ENCODE measurements at places on chromosomes 4 and X.

- DNase-seq: no peak
Measured at GRCh38 chr4:169208516-169208915, 62.2 kb downstream of the SH3RF1 start.

GRCh38 chr4:157270108-157270507, 49.6 kb downstream of the GRIA2 start:
- DNase-seq: no peak

DNA sequence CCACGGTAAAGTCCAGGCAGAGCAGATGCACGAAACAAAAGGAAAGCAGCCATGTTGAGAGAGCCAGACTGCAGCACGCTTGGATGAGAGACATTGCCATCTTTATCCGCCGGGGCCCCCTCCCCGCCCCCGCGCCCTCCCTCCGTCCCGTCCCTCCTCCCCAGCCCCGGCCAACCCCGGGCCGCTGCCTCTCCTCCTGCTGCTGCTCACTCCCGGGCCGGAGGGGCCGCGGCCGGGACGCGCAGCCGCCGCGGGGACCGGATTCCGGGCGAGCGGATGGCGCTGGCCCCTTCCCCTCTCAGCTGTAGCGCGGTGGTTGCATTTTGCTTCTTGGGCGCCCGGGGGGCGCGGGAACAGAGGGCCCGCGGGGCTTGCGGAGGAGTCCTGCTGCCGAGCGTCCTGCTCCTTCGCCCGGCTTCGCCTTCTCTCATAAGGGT, 542 bp downstream of the RNF150 start:
- no peak for DNase-seq

DNA sequence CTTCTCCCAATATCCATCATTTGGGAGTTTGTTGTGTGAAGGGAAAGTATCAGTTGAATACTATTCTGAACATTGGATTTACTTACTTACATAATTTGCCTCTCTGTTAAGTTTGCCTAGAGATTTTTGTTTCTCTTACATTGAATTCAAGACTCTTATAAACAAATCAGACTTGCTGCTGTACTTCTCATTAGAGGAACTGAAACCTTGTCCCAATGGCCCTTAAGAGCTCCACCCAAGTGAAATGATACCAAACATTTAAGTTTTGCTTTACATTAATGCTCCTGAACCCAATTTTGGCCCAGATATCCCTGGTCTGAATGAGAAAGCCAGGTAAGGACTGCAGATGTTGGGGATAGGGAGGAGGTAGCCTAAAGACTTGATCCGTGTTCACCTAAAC, 32.0 kb downstream of the HAND2 start:
- no peak for DNase-seq

- no peak for DNase-seq
Measured at GRCh38 chr4:156945532-156945931, 26.1 kb downstream of the PDGFC start.

GRCh38 chr4:152072906-152073305, 312.1 kb upstream of the GATB start:
- DNase-seq: no peak

DNA sequence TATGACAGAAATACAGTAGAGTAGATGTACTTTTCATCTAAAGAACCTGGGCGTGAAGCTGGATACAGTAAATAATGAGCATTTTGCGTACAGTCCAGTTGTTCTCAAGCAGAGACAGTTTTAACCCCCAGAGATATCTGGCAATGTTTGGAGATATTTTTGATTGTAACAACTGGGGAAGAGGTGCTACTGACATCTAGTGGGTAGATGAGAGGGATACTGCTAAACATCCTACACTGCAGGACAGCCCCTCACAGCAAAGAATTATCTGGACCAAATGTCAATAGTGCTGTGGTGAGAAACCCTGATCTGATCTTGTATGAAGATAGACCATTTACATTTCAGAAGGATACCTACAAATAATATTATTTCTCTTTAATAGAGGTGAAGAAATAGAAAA, 200.2 kb upstream of the FAM47A start:
- DNase-seq: no peak

- no peak for DNase-seq
Measured at GRCh38 chr4:158079661-158080060, 93.2 kb downstream of the GASK1B start.

DNA sequence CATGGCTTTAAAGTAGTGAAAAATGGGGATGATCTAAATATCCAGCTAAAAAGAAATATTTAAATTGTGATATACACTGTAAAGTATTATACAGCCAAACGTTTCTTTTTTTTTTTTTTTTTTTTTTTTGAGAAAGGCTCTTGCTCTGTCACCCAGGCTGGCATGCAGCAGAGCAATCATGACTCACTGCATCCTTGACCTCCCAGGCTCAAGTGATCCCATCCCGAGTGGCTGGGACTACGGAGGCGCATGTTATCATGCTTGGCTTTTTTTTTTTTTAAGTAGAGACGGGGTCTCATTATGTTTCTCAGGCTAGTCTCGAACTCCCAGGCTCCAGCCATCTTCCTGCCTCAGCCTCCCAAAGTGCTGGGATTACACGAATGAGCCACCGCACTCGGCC, 17.1 kb downstream of the SMIM14 start:
- no peak for DNase-seq

GRCh38 chrX:17788956-17789562, 51.8 kb downstream of the SCML1 start:
- no peak for DNase-seq

GRCh38 chr4:7041801-7042502, 1.2 kb upstream of the TADA2B start:
- no peak for DNase-seq

DNA sequence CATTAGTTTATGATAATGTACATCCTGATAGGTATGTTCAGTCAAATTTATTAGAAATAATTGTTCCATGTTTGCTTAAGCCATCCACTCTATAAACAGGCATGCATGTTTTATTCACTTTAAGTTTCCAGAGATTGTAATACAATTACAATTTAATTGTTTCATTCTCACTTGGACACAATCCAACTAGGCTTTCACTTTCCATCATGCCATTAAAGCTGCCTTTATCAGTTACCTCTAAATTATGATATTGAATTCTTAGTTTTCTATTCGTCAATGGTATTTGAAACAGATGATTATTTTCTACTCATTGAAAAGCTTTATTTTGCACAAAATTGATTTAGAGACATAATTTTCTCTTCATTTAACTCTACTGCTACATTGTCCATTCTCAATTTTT, 1196.3 kb downstream of the RAPGEF2 start:
- DNase-seq: no peak

DNA sequence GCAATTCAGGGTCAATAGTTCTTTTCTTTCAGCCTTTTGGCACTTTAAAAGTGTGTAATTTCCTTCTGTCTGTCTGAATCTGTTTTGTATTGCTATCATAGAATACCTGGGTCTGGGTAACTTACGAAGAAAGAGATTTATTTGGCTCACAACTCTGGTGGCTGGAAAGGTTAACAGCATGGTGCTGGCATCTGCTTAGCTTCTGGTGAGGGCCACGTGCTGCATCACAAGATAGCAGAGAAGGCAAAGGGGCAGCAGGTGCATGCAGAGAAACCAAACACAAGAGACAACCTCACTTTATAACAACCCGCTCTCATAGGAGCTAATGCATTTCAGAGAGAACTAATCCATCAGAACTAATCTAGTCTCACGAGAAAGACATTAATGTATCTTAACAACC, 18.8 kb downstream of the RGN start:
- no peak for DNase-seq

- DNase-seq: no peak
Measured at GRCh38 chrX:28969126-28969525, 381.9 kb downstream of the IL1RAPL1 start.

- no peak for DNase-seq
Measured at GRCh38 chrX:41289095-41289494, 44.9 kb upstream of the DDX3X start.

DNA sequence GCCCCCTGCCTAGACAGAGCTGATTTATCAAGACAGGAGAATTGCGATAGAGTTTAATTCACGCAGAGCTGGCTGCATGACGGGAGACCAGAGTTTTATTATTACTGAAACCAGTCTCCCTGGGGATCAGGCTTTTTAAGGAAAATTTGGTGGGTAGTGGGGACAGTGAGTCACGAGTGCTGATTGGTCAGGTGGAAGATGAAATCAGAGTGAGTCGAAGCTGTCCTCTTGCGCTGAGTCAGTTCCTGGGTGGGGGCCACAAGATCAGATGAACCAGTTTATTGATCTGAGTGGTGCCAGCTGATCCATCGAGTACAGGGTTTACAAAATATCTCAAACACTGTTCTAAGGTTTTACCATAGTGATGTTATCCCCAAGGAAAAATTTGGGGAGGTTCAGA, 36.6 kb downstream of the MYOZ2 start:
- no peak for DNase-seq

DNA sequence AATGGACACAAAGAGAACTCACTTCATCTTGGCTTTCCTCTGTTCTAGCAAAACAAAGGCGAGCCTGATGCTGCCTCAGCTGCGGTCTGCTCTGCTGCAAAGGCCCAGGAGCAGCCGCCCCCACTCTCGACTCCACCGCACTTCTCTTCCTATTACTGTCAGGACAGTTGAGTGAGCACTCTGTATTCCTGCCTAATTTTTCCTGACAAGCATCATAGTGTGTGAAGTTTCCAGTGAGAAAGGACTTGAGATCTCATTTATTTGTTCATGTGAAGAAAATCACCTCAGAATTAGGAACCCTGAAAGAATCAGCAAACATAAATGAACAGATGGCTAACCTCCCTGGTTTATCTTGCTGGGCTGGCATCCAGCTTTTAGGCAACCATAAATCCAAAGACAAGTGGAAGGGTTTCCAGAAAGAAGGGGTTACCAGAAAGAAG, 15.6 kb downstream of the SCARB2 start:
- no peak for DNase-seq

Measured in ascending aorta (tissue), 2 donors.